ENCODE measurements at places on chromosomes 2 and 18. TPM values are rescaled to one million over a fixed set of nuclear protein-coding genes. Genes with fewer than 3 reads are reported as not detected.
A peak's percentile ranks its signal among the peaks of the same experiment; 100 is the strongest.

Gene RAMP1
- 230 TPM for total RNA-seq

Gene SH3BP4
- total RNA-seq, result 32.2 TPM

Gene FRZB
- total RNA-seq, result 71.4 TPM

Gene IL36G
- total RNA-seq, result not detected

Gene MTCL1
- 10.5 TPM for total RNA-seq

Gene DSG4
- total RNA-seq, result not detected

Gene SERPINB2
- total RNA-seq, result 0.27 TPM

- no peak for DNase-seq
Measured at GRCh38 chr2:221924576-221924975, 352.5 kb upstream of the EPHA4 start.

- no peak for DNase-seq
Measured at GRCh38 chr2:129762386-129763189, 216.9 kb upstream of the RAB6C start.

DNA sequence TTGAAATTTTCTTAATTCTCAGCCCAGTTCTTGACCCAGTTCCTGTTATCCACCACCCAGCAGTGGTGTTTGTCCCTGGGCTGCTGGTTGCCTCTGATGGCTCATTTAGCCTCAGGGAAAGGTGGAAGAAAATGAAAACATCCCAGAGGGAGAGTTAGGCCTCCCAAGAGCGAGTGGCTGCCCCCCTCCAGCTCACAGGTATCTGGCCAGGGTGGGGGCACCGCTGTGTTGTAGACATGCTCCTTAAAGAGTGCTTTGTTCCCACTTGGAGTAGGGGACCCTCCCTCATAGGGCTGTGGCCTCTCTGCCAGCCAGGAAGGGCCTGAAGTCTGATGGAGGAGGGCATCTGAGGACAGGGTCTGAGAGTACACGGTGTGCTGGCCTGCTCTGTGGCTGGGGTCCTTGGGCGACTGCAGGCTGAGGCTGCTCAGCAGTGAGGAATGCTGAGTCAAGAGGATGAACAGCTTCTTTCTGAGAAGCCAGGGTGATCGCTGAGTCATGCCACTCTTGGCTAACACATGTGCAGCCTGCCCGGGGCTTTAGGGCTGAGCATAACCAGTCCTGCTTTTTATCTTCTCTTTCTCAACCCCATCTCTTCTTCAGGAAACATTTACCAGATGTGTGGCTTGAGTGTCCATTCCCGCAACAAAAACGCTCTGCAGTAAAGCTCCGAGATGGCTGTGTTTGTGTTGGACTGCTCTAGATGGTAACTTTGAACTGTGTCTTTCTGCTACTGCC is 72.3 kb downstream of the IL1R2 start:
- DNase-seq, result peak; percentile 95

DNA sequence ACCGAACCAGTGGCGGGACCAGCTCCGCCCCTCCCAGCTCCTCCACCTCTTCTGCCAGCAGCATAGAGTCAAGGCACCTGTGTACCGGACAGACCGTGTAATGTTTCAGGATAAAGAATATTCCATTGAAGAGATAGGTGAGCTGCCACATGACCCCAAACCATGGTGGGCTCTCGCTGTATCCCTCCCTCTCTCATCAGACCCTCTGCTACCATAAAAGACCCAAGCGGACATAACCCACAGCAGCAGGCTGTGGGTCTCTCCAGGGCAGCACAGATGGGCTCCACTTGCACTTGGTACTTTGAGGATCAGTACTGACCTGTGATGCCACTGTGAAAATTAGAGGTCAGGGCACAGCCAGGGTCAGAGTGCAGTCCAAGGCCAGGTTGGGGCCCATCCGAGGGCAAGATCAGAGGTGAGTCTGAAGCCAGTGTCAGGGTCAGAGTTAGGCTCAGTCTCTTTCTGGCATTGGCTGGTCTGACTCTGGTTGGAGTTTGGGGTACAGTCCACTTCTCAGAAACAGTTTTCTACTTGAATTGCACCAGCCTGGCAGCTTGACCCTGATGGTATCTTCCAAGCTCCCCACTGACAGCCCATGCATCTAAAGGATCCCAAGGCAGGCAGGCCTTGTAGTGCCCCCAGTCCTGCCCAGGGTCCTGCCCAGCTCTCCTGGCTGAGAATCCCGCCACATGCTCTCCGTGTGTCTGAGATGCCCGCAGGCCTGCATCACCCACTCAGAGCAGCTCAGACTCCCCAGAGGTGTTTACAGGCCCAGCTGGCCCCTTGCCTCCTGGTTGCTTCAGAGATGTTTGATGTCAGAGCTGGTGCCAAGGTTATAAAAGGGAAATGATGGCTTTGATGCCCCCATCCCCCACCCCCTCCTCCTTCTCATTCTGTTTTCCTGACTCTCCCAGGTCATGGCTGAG is 212.1 kb downstream of the DYSF start:
- DNase-seq, result no peak

GRCh38 chr2:144849612-144850011 is 329.7 kb upstream of the ZEB2 start:
- no peak for DNase-seq

DNA sequence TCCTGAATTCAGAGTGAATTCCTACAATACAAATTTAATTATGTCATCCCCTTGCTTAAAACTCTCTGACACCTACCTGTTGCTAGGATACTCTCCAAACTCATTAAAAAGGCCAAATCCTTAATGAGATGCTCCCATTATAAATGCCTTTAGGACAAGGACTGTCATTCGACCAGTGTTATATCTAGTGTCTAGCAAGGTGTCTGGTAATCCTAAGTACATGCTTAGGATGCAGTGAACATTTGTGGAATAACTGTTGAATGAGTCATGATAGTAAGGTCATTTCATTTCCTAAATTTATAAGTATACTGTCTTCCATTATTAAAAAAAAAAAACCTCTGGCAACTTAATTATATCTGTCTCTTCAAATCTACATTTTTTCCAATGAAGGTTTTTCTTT is 588.9 kb upstream of the NRXN1 start:
- no peak for DNase-seq

- no peak for DNase-seq
Measured at GRCh38 chr18:24588440-24588839, 128.0 kb downstream of the HRH4 start.

- no peak for DNase-seq
Measured at GRCh38 chr18:33560686-33561370, 17.2 kb upstream of the ASXL3 start.

DNA sequence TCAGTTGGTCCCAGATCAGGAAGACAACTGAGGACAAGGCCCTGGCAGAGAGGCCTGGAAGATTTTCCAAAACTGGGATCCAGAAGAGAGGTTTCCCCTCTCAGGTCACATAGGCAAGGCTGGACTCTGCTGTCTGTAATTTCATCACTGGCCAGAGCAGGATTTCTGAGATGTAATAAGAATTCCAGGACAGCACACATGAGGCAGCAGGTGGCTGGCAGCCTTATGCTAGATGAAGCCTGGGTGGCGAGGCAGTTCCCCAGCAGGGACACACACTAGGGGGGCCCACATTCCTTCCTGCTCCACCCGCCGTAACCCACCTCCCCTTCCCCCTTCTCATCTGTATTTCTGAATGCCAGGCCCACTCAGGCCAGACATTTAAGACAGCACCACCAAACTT is 98.6 kb downstream of the HNRNPLL start:
- no peak for DNase-seq
